Colonic mucosa (tissue), 4 donors: ENCODE measurements at places on chromosomes 1 and 21. TPM values are rescaled to one million over a fixed set of nuclear protein-coding genes. Genes with fewer than 3 reads are reported as not detected.

Gene ATP6V0B
- total RNA-seq = 183 TPM

Gene AKNAD1
- not detected for total RNA-seq

Gene FMO2
- 1.3 TPM for total RNA-seq

Gene LRRC3
- 2.0 TPM for total RNA-seq

Gene TRIM67
- total RNA-seq = 0.03 TPM

Gene PMVK
- total RNA-seq = 46.5 TPM

Gene DMBX1
- not detected for total RNA-seq

Gene HSPB7
- 1.1 TPM for total RNA-seq

Gene GBP5
- 1.3 TPM for total RNA-seq

GRCh38 chr1:203162403-203162802, 13.2 kb downstream of the MYBPH start:
- H3K36me3 ChIP-seq = no peaks in the 10 kb centered on the region
- no peaks in the 10 kb centered on the region for H3K4me1 ChIP-seq
- no peak overlapping the region for H3K4me3 ChIP-seq
- H3K27ac ChIP-seq = no peak overlapping the region
- H3K27me3 ChIP-seq = no peaks in the 10 kb centered on the region

GRCh38 chr1:60808676-60809075, 273.7 kb upstream of the NFIA start:
- H3K4me1 ChIP-seq = no peaks in the 10 kb centered on the region
- H3K27me3 ChIP-seq = no peaks in the 10 kb centered on the region
- no peak overlapping the region for H3K4me3 ChIP-seq
- H3K36me3 ChIP-seq = no peaks in the 10 kb centered on the region

- H3K27me3 ChIP-seq = no peaks in the 10 kb centered on the region
- no peak overlapping the region for H3K27ac ChIP-seq
- no peak for DNase-seq
- no peaks in the 10 kb centered on the region for H3K36me3 ChIP-seq
Observed at GRCh38 chr1:186155594-186155993, 219.5 kb downstream of the TPR start.

- H3K36me3 ChIP-seq = no peaks in the 10 kb centered on the region
- H3K4me3 ChIP-seq = no peak overlapping the region
- H3K27ac ChIP-seq = no peak overlapping the region
- H3K4me1 ChIP-seq = no peaks in the 10 kb centered on the region
- DNase-seq = no peak
Observed at GRCh38 chr21:25577424-25578055, 29.7 kb downstream of the MRPL39 start.

- H3K36me3 ChIP-seq = no peaks in the 10 kb centered on the region
- no peaks in the 10 kb centered on the region for H3K4me1 ChIP-seq
- no peak overlapping the region for H3K27ac ChIP-seq
- DNase-seq = no peak
- H3K27me3 ChIP-seq = no peaks in the 10 kb centered on the region
Observed at GRCh38 chr1:91152331-91152730, 130.5 kb upstream of the ZNF644 start.

GRCh38 chr1:155833665-155834295, 23.2 kb downstream of the GON4L start:
- H3K27ac ChIP-seq = no peak overlapping the region
- no peak for DNase-seq
- no peaks in the 10 kb centered on the region for H3K27me3 ChIP-seq

- H3K27ac ChIP-seq = no peak overlapping the region
- DNase-seq = no peak
- H3K36me3 ChIP-seq = no peaks in the 10 kb centered on the region
- no peak overlapping the region for H3K4me3 ChIP-seq
Observed at GRCh38 chr1:59173721-59174120, 123.2 kb upstream of the FGGY start.

DNA sequence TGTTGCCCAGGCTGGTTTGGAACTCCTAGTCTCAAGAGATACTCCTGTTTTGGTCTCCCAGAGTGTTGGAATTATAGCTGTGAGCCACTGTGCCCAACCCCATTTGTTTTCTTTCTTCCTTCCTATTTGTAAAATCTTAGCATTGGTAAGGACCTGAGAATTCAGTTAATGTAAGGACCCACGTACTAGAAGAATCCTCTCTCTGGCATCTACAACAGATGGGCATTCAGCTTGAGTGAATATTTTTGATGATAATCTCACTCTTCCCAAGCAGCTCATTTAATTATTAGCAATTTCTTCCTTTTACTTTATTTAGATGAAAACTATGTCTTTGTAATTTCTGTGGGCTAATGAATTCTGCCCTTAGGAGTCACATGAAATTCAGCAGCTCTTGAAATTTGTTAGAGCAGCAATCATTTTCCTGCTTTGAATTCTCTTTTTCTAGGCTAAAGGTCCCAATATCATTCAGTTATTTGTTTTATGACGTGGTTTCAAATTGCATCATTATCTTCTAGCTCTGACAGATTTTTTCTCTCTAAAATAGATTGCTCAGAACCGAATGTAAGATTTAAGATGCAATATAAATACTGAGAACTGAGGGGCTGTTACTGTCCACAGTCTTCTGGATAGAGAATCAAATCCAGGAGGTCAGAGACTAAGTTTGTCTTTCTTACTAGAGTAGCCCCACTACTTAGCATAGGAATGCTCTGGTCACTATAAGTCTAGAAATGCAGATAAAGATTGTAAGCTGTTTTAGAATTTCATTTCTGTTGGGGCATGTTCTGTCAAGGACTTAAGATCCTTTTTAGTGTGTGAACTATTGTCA, 59.4 kb downstream of the EPB41 start:
- no peak overlapping the region for H3K4me3 ChIP-seq
- H3K4me1 ChIP-seq = no peaks in the 10 kb centered on the region
- no peak for DNase-seq
- H3K36me3 ChIP-seq = no peaks in the 10 kb centered on the region
- H3K27ac ChIP-seq = no peak overlapping the region

- H3K4me3 ChIP-seq = no peak overlapping the region
- H3K27me3 ChIP-seq = no peaks in the 10 kb centered on the region
- no peak for DNase-seq
- no peaks in the 10 kb centered on the region for H3K4me1 ChIP-seq
Observed at GRCh38 chr1:199690496-199690895, 337.0 kb upstream of the NR5A2 start.

DNA sequence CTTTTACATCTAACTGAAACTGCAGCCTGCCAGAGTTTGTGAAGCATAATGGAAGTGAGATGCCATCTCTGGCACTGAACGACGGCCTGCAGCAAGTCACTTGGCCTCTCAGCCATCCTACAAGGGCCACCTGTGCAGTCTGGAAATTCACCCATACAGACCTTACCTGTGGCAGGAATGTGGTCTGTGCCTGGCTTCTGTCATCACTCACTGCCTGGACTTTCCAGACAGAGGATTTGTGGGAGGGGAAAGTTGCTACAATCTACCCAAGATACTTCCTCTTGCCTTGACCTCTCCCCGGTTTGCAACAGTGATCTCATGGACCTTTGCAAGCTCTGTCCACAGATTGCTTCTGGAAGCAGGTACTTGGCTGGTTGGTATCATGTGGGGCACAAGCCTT, 58.4 kb upstream of the ATP1B1 start:
- no peaks in the 10 kb centered on the region for H3K27me3 ChIP-seq
- peak; percentile 46 for DNase-seq
- H3K36me3 ChIP-seq = no peaks in the 10 kb centered on the region

GRCh38 chr1:237300642-237301041, 258.7 kb downstream of the RYR2 start:
- H3K36me3 ChIP-seq = no peaks in the 10 kb centered on the region
- H3K27me3 ChIP-seq = no peaks in the 10 kb centered on the region
- no peak overlapping the region for H3K4me3 ChIP-seq
- H3K27ac ChIP-seq = no peak overlapping the region
- no peaks in the 10 kb centered on the region for H3K4me1 ChIP-seq

GRCh38 chr1:67339623-67340343, 32.1 kb downstream of the IL12RB2 start:
- H3K4me1 ChIP-seq = no peaks in the 10 kb centered on the region
- no peaks in the 10 kb centered on the region for H3K27me3 ChIP-seq
- no peak for DNase-seq
- H3K4me3 ChIP-seq = no peak overlapping the region
- H3K27ac ChIP-seq = no peak overlapping the region

- no peak for DNase-seq
- no peaks in the 10 kb centered on the region for H3K27me3 ChIP-seq
- no peak overlapping the region for H3K27ac ChIP-seq
- H3K36me3 ChIP-seq = no peaks in the 10 kb centered on the region
Observed at GRCh38 chr1:194052514-194053338, 866.3 kb upstream of the B3GALT2 start.

GRCh38 chr1:206944703-206945102, 1.6 kb downstream of the PIGR start:
- DNase-seq = no peak
- peak overlapping the region; percentile 61 for H3K4me3 ChIP-seq
- H3K36me3 ChIP-seq = no peaks in the 10 kb centered on the region
- H3K27me3 ChIP-seq = no peaks in the 10 kb centered on the region
- no peaks in the 10 kb centered on the region for H3K4me1 ChIP-seq

DNA sequence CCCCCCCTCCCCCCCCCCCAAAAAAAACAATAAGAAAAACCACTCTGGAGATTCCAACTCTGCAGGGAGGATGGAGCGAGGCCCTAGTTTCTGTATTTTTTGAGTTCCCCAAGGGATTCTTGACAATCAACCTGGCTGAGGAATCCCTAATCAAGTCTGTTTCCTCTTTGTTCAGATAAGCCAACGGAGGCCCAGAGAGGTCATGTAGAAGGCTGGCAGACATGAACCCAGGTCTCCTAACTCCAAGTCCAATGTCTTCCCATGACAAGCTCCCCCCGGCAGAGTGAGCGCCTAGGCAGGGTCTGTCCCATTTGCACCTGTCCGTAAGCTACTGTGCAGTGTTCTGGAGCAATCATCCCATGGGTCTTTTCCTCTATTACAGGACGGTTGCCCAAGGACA, 39.5 kb downstream of the LRRC71 start:
- H3K27me3 ChIP-seq = no peaks in the 10 kb centered on the region
- no peaks in the 10 kb centered on the region for H3K4me1 ChIP-seq
- H3K4me3 ChIP-seq = no peak overlapping the region
- no peak for DNase-seq

GRCh38 chr1:90717356-90717664, 208 bp upstream of the BARHL2 start:
- no peaks in the 10 kb centered on the region for H3K36me3 ChIP-seq
- DNase-seq = no peak
- H3K4me1 ChIP-seq = peaks cover 5% of the 10 kb centered on the region

DNA sequence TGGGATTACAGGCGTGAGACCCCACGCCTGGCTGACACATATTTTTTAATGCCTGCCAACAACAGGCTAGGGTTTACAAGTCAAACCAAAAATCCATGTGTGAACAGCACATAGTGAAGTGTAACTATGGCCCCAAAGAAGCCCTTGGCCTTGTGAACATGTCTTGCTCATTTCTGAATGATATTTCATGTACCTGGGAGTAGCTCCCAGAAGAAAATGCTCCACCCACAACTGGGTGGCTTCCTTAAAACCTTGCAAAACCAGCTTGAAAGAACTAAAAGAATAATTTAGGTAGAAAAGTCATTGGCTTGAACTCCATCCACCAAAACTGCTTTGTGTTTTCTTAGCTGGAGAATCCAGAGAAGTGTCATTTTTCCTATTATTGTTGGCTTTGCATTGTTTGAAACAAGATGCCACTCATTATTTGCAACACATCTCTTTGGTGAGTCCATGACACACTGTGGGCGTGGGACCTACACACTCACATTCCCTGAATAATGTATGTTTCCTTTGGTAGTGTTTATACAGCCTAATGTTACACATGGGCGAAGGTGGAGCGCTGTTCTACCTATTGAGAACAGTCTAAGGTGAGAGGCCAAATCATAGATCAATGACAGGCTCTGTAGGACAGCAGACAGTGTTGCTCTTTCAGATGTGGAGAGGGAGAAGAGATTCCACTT, 28.5 kb upstream of the SDE2 start:
- no peak overlapping the region for H3K4me3 ChIP-seq
- H3K4me1 ChIP-seq = peaks cover 18% of the 10 kb centered on the region
- H3K27ac ChIP-seq = peak overlapping the region; percentile 55
- no peak for DNase-seq
- H3K36me3 ChIP-seq = no peaks in the 10 kb centered on the region

GRCh38 chr1:156656806-156657740, 15.2 kb downstream of the BCAN start:
- H3K27me3 ChIP-seq = no peaks in the 10 kb centered on the region
- H3K27ac ChIP-seq = no peak overlapping the region
- DNase-seq = peak; percentile 79
- peaks cover 27% of the 10 kb centered on the region for H3K4me1 ChIP-seq

- DNase-seq = no peak
- H3K4me3 ChIP-seq = no peak overlapping the region
- H3K36me3 ChIP-seq = no peaks in the 10 kb centered on the region
- no peak overlapping the region for H3K27ac ChIP-seq
Observed at GRCh38 chr1:204990059-204990664, 52.9 kb upstream of the CNTN2 start.

DNA sequence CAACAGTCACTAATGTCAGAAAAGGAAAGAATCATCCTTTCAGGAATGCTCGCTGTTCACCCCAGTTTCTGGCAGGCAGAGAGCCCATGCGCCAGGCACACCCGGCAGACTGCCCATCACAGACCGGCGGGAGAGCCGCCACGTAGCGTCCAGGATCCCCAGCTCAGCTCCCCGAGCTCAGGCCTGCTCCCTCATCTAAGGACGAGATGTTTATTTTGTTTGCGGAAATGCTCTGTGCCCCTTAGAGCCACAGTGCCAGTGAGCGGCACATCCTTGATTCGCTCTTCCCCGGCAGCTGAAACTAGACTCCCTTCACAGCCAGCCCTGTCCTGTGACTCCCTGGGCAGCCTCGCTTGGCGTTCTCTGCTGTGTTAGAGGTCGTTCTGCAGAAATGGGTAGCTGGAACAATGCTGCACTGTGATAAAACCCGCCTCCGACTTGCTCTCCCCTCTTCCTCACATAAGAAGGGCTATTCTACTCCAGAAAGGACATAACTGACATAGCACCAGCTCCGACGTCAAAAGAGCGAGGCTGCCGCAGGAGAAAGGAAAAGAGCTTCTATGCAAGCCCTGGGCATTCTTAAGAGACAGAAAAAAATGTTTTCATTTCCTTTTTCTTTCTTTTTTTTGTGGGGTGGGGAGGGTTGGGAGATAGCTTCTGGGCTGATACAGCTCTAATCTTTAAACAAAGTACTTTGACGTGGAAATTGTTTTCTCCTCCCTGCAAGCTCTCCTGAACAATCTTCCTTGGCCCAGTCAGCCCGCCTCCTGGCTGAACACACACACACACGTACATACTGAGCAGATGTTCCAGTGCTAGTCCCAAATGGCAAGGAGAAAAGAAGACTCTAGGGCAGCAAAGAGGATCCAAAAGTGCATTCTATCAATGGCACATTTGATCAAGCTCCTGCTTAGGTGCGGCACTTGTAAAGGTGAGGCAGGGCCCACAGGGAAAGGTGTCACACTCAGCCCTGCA, 37.2 kb downstream of the MRAP start:
- no peak overlapping the region for H3K4me3 ChIP-seq
- peaks cover 7% of the 10 kb centered on the region for H3K36me3 ChIP-seq
- no peak overlapping the region for H3K27ac ChIP-seq
- no peak for DNase-seq
